ENCODE measurements at places on chromosomes 1 and 21. TPM values are rescaled to one million over a fixed set of nuclear protein-coding genes. Genes with fewer than 3 reads are reported as not detected.

GRCh38 chr1:58183286-58183685 is 363.2 kb downstream of the OMA1 start:
- DNase-seq, result no peak
- H3K27ac ChIP-seq, result no peak overlapping the region
- no peaks in the 10 kb centered on the region for H3K4me1 ChIP-seq
- no peaks in the 10 kb centered on the region for H3K36me3 ChIP-seq

SPRR4 gene
- not detected for total RNA-seq

SPRR2A gene
- not detected for total RNA-seq

B3GALT5 gene
- total RNA-seq, result not detected

- H3K27me3 ChIP-seq, result no peaks in the 10 kb centered on the region
- DNase-seq, result no peak
- no peak overlapping the region for H3K27ac ChIP-seq
- no peak overlapping the region for H3K4me3 ChIP-seq
- H3K36me3 ChIP-seq, result no peaks in the 10 kb centered on the region
- H3K4me1 ChIP-seq, result peaks cover 5% of the 10 kb centered on the region
Measured at GRCh38 chr1:63732666-63733065, 41.2 kb upstream of the ROR1 start.

DNA sequence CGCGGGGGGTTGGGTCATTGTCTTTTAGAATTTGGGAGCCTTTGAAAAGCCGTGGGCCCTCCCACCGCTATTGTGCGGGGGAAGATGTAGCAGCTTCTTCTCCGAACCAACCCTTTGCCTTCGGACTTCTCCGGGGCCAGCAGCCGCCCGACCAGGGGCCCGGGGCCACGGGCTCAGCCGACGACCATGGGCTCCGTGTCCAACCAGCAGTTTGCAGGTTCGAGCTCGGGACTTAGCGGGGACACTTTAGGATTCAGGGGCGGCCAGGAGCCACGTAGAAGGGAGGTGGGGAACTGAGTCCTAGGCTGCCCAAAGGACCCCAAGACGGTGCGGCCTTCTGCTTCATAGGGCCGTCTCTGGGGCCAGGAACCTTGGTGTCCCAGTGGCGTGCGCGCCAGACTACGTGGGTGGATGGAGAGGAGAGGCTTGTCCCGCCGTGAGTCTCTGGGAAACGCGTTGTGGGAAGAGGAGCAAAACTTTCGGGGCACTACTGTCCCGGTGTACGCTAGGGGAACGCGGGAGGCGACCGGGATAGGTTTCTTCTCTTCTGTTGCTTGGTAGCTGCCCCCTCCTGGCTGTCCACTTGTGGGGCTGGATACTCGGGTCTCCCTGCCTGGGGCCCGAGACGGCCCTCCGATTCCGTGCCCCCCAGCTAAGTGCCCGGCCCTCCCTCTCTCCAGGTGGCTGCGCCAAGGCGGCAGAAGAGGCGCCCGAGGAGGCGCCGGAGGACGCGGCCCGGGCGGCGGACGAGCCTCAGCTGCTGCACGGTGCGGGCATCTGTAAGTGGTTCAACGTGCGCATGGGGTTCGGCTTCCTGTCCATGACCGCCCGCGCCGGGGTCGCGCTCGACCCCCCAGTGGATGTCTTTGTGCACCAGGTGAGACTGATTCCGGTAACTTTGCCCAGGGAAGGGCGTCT is at the start of gene LIN28A:
Gene LIN28A, plus strand, starts transcription at position 112 of the 918 bp plus-strand sequence. Its CDS starts 75 bp downstream, at position 187.
- DNase-seq, result no peak
- H3K36me3 ChIP-seq, result no peaks in the 10 kb centered on the region
- no peak within 1 kb of the TSS for H3K4me3 ChIP-seq
- no peak within 1 kb of the TSS for H3K27ac ChIP-seq

DNA sequence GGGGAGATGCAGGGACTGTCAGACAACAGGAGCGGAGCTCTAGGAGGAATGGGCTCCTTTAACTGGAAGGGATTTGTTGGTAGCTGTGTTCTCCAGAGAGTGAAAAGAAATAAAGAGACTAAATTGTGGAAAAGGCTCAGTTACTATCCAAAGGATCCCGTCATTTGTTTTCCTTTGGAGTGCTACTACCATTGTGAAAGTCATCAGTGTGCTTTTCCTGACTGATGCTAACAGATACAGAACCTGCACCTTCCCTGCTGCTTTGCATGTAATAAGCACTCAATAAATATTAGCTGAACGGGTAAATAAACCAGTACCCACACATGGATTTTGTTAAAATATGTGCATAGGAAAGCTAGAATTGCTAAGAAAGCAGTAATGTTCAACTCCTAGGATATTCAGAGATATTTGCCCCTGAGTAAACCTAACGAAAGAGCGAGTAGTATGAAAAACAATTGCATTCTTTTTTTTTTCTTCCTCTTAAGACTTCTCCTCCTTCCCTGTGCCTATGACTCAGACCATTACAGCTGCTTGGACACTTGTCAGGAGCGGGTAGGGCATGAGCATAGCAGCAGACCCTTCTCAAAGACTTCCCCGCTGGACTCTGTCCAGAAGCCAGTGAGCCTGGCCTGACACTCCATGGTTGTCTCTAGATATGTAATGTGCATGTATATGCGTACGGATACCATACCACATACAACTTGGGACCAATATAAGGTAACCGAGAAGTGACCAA is 41.7 kb downstream of the PTGFRN start:
- no peaks in the 10 kb centered on the region for H3K4me1 ChIP-seq
- no peaks in the 10 kb centered on the region for H3K36me3 ChIP-seq
- H3K27me3 ChIP-seq, result no peaks in the 10 kb centered on the region
- DNase-seq, result no peak

LCE2A gene
- total RNA-seq, result not detected

DNA sequence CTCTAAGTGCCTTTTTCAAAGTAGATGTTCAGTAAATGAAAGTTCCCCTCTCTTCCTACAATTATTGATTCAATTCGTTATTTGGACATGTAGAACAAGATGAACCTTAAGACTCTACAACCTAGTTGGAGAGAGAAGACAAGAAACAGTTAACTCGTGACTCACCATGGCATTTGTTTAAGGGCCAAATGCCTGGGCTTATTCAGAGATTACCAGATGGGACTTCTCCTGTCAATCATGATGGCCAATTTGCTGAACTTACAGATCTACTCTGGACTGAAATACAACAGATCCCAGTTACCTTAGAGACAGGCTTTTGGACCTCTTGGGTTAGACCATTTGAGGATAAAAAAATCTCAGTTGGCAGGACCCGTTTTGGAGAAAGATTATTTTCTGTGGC is 93.5 kb downstream of the C1orf94 start:
- DNase-seq, result no peak
- H3K4me1 ChIP-seq, result no peaks in the 10 kb centered on the region
- H3K36me3 ChIP-seq, result no peaks in the 10 kb centered on the region
- H3K4me3 ChIP-seq, result no peak overlapping the region

TMEM269 gene
- total RNA-seq, result not detected

DNA sequence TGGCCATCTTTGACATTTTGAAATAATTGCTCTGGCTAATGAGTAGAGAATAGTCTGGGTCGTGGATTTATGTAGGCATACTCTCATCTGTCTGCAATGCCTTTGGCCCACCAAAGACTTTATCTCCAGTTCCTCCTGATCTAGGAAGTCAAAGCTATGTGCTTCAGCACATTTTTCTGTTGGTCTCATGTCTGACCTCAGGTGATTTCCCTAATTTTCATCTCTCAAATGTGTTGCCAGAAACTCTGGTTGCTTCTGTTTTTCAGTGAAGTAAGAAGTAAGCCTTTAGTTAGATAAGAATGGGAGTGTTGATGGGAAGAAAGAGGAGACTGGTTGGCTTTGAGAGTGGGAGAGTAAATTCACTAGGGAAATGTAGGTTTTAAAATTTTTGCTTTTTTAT is 66.4 kb downstream of the GPR88 start:
- DNase-seq, result no peak
- no peak overlapping the region for H3K27ac ChIP-seq
- H3K36me3 ChIP-seq, result no peaks in the 10 kb centered on the region
- H3K4me3 ChIP-seq, result no peak overlapping the region
- H3K4me1 ChIP-seq, result no peaks in the 10 kb centered on the region
- H3K27me3 ChIP-seq, result no peaks in the 10 kb centered on the region

DNA sequence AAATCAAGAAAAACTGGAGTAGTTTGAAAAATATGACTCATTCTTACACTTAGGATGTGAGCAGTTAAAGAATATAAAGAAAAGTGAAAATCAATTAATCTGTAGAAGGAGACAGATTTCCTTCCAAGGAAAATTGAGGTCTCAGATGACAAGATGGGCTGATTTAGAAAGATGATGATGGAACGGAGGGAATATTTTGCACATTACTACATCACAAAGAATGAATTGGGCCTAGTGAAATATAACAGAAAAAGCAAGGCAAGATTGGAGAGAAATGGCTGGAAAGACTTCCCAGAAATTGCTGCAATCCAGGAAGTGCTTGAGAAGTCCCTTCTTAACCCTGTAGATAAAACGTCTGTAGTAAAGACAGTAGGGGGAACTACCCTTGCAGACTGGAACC is 169.1 kb upstream of the SYT6 start:
- H3K27me3 ChIP-seq, result no peaks in the 10 kb centered on the region
- H3K27ac ChIP-seq, result no peak overlapping the region
- no peaks in the 10 kb centered on the region for H3K36me3 ChIP-seq
- H3K4me1 ChIP-seq, result no peaks in the 10 kb centered on the region

CHD5 gene
- 0.14 TPM for total RNA-seq

GRCh38 chr1:54028306-54029251 is 10.6 kb upstream of the LDLRAD1 start:
- H3K36me3 ChIP-seq, result peaks cover 6% of the 10 kb centered on the region
- H3K27ac ChIP-seq, result no peak overlapping the region
- H3K4me3 ChIP-seq, result no peak overlapping the region
- no peak for DNase-seq

DNA sequence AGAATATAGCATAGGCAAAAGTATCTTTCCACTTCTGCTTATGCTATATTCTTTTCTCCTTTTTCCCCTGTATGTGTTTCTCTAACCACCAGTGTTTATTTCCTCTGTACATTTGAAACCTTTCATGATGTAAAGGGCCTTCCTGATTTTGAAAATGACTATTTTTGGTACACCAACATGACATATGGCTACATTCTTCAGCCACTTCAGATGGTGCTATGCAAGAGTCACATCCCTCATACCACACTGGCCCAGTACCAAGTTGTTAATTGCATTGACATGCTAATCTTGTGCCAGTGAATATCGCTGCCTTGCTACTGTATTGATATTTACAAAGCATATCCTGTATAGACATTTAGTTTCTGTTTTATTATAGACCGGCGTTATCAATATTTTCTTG is 408.7 kb downstream of the NCAM2 start:
- H3K27me3 ChIP-seq, result no peaks in the 10 kb centered on the region
- H3K4me1 ChIP-seq, result no peaks in the 10 kb centered on the region
- H3K4me3 ChIP-seq, result no peak overlapping the region
- no peak for DNase-seq

CFAP107 gene
- total RNA-seq, result 6.2 TPM

GRCh38 chr1:164058198-164058597 is 500.8 kb upstream of the PBX1 start:
- no peaks in the 10 kb centered on the region for H3K27me3 ChIP-seq
- no peak overlapping the region for H3K4me3 ChIP-seq
- H3K36me3 ChIP-seq, result no peaks in the 10 kb centered on the region
- DNase-seq, result no peak
- no peaks in the 10 kb centered on the region for H3K4me1 ChIP-seq
- H3K27ac ChIP-seq, result no peak overlapping the region

UQCRHL gene
- 0.57 TPM for total RNA-seq

RIPPLY3 gene
- 1.5 TPM for total RNA-seq

MTARC1 gene
- total RNA-seq, result 12.4 TPM

DNA sequence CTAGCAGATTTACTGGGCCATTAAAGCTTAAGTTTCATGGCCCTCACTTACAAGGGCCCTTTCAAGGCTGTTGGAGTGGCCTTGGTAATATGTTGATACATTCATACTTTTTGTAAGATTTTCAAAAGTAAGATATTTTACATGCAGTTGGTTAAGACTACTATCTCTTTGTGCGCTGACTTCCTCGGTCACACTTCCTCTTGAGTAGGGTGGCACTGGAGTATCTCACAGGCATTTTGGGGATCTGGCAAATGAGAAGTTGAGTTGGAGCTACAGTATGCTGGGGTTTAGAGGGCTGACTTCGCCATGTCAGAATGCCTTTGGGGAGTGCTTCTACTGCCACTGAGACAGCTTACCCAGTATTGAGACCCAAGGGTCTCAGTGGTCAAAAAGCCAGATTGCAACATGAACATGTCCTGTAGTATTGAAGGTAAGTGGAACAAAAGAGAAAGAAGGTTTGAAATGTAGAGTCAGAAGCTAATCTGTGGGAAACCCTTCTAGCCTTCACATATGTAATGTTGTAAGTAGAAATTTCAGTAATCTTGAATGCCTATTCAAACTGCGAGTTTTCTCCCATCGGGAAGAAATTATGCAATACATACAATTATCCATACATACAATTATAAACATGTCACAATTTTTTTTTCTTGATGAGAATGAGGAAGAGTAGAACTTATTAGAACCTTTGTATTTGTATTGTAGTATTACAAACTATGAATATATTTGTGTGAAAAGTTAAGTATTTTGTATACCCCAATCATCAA is 32.3 kb upstream of the RALGPS2 start:
- no peak for DNase-seq
- H3K27me3 ChIP-seq, result no peaks in the 10 kb centered on the region
- no peaks in the 10 kb centered on the region for H3K36me3 ChIP-seq
- H3K4me1 ChIP-seq, result no peaks in the 10 kb centered on the region
- H3K4me3 ChIP-seq, result no peak overlapping the region

DNA sequence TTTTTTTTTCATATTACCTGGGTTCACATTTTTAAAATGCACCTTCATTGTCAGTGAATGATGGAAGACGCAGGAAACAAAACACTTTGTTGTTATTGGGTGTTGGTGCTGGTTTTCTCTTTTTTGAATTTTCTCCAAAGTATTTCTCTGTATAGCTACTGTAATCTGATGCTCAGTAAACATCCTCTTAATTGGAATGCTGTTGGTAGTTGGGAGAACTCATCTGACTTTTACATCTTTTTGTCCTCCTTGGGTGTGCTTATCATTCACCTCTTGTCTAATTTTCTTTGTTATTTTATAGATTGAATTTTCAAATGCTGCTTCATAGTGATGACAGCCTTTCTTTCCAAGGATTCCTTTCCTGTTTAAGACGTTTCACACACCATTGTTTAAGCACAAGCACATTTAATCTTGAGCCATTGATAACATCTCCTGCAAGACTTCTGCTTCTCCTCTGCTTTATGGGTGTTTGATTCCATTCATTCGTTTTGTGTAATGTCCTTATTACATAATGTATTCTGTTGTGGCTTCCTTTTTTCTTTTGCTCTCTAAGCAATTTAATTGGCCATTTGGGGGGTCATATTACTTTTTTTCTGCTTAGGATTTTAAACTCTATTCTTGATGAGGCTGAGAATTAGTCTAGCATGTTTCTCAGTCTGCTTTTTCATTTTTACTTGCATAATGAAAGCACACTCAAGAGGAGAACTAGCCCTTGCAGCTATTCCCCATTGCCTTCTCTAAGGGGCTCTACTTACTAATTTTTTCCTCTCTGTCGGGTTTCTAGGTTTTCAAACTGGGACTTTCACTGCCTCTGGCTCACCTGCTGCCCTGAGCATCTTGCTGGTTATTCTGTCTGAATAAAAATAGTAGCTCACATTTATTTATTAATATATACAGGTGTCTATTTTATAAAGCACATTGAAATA is 42.0 kb upstream of the CD34 start:
- no peak for DNase-seq
- no peaks in the 10 kb centered on the region for H3K36me3 ChIP-seq
- H3K27ac ChIP-seq, result no peak overlapping the region
- H3K4me1 ChIP-seq, result peaks cover 10% of the 10 kb centered on the region
- no peaks in the 10 kb centered on the region for H3K27me3 ChIP-seq

All from upper lobe of left lung (tissue), 6 donors.